ENCODE measurements at places on chromosomes 7 and 10.

DNA sequence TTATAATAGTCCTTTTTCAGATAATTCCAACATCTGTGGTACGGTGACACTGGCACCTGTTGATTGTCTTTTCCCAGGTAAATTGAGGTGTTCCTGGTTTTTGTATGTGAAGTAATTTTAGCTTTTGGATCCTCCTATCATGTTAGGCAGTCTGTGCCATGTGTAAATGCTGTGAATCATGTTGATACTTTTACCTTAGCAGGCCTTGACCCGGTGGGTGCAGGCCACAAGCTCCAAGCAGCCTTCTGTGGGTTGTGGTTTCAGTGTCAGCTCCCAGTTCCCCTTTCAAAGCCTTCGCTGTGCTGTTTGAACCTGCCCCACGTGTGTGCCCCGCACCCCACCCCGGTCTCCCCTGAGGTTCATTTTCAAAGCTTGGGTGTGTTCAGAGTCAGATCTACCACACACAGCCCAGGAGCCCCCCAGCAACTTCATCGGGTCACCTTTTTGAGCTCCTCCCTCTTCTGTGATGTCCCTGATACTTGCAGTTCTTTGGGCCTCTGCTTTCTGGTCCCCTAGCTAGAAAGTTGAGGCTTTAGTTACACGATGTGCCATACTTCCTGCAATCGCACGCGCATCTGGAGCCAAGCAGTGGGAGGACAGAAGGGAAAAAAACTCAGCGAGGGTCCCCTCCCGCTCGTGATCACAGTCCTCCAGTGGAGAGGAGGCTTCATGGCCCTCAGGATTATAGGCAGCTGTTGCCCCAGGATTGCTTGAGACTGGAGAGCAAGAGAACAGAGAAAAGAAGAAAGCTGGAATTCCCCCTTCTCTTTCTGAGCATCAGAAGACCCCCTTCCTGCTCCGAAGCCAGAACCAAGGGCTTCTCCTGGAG, 8.7 kb upstream of the BHLHA15 start:
- peak; percentile 51 for DNase-seq

- DNase-seq = no peak
These were observed 4.5 kb downstream of the FBXW4 start for GRCh38 chr10:101690461-101690860.

DNA sequence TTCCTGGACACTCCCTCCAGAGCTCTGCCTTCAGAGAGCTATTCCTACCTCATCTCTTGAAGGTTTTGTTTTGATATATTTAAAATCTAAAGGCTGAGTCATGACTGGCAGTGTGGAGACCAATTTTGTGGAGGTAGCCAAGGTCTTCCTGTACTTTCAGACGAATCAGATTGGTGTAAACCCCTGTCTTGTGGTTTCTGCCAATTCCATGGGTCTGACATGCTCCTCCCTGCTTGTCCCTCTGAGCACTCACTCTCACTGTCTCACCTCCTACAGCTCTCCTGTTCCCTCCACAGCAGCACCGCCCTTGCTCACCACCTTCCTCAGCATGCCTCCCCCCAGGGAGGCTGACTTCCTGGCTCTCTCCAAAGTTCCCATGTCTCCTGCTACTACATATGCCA, 179.8 kb downstream of the NPSR1 start:
- DNase-seq = no peak

- DNase-seq = no peak
These were observed 27.4 kb downstream of the OGDHL start for GRCh38 chr10:49734676-49735075.

DNA sequence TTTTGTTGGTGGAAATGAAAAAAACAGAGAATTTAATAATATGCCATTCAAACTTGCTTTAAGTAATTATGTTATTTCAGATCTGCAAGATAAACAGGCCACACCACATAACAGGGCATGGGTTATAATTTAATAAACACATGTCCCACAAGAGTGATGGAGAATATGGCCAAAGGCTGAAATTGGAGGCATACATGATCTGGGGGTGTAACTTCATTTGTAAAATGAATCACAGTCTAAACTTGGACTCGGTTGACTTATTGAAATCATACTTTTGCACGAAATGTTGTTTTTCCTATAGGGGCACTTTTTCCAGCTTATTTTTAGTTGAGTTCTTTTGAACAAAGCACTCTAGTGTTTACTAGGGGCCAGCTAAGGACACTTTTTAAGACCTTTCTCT, 151.6 kb downstream of the TMEM26 start:
- no peak for DNase-seq

DNA sequence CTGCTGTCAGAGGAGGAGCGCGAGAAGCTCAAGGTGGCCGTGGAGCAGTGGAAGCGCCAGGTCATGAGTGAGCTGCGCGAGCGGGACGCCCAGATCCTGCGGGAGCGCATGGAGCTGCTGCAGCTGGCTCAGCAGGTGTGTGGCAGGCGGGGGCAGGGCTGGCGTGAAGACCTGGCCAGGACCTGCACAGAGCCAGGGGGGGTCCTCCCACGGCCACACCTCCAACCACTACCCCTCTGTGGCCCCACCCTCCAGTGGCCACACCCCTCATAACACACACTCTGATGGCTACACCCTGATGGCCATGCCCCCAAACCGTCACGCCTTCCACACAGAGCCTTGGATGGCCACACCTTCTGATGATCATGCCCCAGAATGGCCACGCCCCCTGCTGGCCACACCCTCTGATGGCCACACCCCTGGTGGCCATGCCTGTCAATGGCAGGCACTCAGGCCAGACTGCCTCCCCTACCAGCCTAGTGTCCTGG, 23.4 kb upstream of the DPYSL4 start:
- DNase-seq = peak; percentile 35

- no peak for DNase-seq
These were observed 347.8 kb downstream of the PTEN start for GRCh38 chr10:88211230-88211629.

DNA sequence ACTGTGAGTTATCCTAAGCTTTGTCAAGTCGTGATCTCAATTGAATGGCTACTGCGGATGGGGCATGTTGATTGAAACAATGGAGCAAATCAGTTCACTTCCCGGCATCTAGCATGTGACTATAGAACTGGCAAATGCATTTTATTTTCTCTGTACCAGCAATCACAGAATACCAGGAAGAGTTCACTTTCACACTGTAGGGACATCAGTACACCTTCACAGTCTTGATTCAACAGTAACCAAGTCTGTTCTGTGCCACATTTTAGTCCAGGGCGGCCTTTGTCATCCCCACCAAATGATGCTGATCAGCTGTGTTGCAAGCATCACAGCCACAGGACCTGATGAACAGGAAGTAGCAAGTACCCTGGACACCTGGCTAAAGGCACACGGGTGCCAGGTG, 32.1 kb upstream of the JAKMIP3 start:
- DNase-seq = no peak

- no peak for DNase-seq
These were observed 52.3 kb upstream of the SEPHS1 start for GRCh38 chr10:13400196-13400965.

DNA sequence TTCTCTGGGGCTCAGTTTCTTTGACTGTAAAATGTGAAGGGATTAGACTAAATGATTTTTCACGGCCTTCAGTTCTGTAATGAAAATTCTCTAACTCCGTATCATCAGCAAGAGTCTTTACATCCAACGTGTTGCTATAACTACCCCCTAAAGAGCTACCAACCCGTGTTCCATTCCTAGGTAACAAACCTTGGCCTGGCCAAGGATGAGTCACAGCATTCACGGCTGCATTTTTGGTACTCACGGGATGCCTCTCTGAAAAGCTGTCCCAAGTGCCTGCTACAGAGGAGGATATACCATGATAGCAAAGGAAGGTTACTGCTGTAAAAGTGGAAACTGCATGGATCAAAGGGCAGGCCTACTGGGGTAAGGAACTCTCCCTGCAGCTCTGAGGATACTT, 5.9 kb downstream of the LRRC4 start:
- DNase-seq = no peak

DNA sequence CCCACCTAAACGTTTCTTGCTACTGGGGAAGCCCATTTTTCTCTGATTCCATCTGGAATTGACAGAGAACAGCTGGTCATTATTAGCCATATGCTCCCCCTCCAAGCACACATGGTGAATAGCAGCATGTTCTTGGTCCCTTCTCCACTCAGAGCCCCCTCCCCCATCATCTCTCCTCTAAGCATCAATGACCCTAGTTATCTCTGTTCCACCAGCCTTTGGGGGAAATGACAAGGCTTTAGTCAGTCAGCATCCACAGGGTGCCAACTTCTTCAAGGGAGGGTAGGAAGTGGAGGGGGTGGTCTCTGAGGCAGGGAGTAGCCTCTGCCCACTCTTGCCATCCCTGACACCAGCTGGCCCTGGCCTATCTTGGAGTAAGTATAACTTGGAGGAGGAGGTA, 163.1 kb downstream of the UBE2H start:
- DNase-seq = no peak

- no peak for DNase-seq
These were observed 264.0 kb upstream of the CDC14C start for GRCh38 chr7:48660306-48660870.

- peak; percentile 66 for DNase-seq
These were observed 135.8 kb downstream of the NRBF2 start for GRCh38 chr10:63268798-63269503.

DNA sequence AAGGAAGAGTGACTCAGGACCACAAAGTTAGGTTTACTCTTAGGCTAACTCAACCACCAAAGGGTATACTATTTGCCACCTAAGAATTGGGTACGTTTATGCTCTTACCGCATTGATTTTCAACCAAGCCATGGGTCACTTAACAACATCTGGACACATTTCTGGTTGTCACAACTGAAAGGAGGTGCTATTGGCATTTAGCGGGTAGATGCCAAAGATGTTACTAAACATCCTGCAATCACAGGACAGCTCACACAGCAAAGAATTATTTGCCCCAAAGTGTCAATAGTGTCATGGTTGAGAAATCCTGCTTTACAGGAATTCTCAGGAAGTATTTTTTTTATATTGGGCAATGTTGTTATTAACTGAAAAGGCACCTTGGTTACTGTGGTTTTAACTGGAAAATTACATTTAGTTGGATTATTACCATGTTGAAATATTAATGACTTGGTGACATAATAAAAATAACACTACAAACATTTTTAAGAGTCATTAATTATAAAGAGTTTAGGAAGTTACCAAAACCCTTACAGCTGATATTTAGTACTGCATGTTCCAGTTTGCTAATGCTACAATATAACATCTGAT, 185.0 kb upstream of the TMEM196 start:
- no peak for DNase-seq

- DNase-seq = no peak
These were observed 14.4 kb downstream of the COL28A1 start for GRCh38 chr7:7521259-7521658.

- DNase-seq = no peak
These were observed 81.7 kb upstream of the HECTD2 start for GRCh38 chr10:91328320-91328984.

DNA sequence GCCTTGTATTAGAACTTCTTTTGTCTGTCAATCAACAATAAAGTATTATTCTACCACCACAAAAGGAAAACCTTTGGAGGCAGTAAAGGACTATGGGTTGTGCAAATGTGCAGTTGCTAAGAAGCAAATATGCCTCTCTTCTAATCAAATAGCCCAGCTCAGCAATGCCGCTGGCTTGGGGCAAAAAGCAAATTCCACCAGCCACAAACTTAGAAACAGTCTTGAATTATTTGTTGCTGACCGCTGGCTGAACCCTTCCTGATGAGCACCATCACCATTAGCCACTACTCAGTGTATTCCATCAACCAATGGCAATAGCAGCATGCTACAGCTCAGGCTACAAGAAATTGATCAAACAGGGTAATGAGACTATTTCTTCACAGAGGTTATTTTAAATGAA, 51.0 kb downstream of the SKAP2 start:
- no peak for DNase-seq

GRCh38 chr10:30455816-30456215, 21.8 kb downstream of the MAP3K8 start:
- DNase-seq = no peak

- DNase-seq = no peak
These were observed 178.6 kb downstream of the POLR1F start for GRCh38 chr7:19530261-19530660.

GRCh38 chr7:53521638-53522184, 486.3 kb downstream of the POM121L12 start:
- DNase-seq = no peak

GRCh38 chr10:71211053-71211452, 1.3 kb upstream of the UNC5B start:
- no peak for DNase-seq

GRCh38 chr10:129950676-129951075, 13.4 kb downstream of the EBF3 start:
- DNase-seq = no peak

GRCh38 chr10:125153703-125154490, 6.5 kb downstream of the CTBP2 start:
- no peak for DNase-seq

GRCh38 chr10:104342941-104343411, 4.7 kb upstream of the ITPRIP start:
- DNase-seq = no peak

DNA sequence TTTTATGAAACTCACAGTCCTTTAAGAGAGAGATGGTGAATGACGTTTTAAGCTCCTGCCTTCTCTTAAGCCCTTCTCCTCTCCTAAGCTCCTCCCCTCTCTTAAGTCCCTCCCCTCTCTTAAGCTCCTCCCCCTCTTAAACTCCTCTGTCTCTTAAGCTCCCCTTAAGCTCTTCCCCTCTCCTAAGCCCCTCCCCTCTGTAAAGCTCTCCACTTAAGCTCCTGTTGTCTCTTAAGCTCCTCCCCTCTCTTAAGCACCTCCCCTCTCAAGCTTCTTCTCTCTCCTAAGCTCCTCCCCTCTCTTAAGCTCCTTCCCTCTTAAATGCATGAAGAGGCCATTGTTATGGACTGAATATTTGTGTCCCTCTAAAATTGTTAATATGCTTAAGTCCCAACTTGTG, 1180.6 kb upstream of the AUTS2 start:
- no peak for DNase-seq

DNA sequence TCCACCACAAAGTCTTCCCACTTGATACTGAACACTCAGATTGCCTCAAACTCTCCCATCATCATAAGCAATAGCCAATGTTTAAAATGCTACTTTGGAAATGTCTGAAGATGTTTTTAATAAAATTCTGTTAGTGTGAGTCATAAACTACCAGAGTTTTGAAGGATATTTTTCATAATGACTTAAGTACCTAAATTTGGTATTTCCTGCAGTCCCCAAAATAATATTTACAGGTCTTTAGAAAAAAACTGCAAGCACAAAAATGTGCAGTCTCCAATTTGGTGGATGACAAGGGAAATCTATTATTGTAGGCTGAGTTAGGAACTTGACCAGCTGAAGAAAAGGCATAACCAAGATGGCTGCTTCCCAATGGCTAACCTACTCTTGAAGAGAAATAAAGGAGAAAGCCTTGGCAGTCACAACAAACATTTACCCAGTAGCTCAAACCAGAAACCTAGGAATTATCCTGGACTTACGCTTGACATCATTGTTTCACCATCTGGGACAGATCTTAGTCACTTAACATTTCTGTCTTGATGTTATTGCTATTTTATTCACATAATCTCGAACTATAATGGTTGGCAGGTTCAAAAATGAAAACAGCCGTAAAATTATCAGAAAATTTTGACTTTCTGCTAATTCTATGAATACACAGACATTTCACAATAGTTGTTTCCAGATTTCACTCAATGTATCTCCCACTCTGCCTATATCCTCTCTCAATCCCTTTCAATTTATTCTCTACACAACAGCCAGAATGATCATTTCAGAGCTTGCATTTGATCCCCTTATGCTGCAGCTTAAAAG, 111.2 kb upstream of the STEAP1B start:
- DNase-seq = no peak

Measured in activated CD4-positive, alpha-beta T cell treated with anti-CD3 and anti-CD28 coated beads, Interleukin-2, amount 50 U/mL, for 1 hour (primary cell).